ENCODE measurements at places on chromosomes 11 and 22.
A peak's percentile ranks its signal among the peaks of the same experiment; 100 is the strongest.

DNA sequence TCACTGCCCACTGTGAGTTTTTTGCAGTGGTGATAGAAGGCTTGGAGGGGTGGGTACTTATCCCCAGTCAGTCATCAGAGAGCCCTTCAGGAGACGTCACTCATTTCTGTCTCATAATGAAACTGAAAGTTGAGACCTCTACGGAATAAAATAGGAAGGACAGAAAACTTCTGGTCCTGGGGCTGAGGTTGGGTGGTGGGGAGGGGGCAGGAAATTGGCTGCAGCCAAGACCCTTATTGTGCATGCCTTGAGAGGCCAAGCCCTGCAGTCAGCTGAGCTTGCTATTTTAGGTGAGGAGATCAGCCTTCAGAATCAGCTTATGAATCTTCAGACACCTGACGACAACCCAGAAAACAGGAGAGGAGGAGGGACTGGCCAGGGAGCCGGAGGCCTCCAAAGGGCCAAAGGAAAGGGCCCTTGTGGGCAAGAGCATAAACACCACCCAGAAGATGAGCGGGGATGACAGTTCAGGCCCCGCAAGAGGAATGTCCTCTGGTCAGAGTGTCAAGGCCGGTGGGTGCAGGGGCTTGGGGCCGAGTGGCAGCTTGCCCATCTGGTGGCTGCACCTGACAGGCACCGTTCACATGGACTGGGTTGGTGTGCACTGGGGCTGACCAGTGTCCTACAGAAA is 17.9 kb upstream of the ADA2 start:
- peak overlapping the region; percentile 94 for H3K27ac ChIP-seq
- peaks cover 22% of the 10 kb centered on the region for H3K4me1 ChIP-seq
- no peaks in the 10 kb centered on the region for H3K36me3 ChIP-seq
- H3K4me3 ChIP-seq, result peak overlapping the region; percentile 72
- H3K27me3 ChIP-seq, result no peaks in the 10 kb centered on the region

DNA sequence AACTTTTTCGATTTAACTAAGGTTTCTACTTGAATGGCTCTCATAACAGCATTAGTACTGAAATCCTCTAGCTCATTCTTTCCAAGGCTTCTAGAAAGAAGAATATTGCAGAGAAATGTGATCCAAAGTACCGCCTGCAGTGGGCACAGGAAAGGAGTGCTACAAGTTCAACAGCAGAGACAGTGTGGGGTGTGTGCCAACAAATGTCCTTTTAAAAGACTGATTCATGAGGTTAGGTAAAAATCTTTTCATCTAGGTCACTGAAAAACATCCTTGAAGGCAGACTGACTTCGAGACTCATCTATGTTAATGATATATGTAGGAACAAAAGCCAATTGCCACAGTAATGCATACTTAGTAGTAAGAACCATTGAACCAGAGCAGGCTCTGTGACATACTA is 349.1 kb upstream of the PITPNB start:
- no peaks in the 10 kb centered on the region for H3K27me3 ChIP-seq
- DNase-seq, result no peak
- no peaks in the 10 kb centered on the region for H3K36me3 ChIP-seq
- H3K4me1 ChIP-seq, result no peaks in the 10 kb centered on the region

DNA sequence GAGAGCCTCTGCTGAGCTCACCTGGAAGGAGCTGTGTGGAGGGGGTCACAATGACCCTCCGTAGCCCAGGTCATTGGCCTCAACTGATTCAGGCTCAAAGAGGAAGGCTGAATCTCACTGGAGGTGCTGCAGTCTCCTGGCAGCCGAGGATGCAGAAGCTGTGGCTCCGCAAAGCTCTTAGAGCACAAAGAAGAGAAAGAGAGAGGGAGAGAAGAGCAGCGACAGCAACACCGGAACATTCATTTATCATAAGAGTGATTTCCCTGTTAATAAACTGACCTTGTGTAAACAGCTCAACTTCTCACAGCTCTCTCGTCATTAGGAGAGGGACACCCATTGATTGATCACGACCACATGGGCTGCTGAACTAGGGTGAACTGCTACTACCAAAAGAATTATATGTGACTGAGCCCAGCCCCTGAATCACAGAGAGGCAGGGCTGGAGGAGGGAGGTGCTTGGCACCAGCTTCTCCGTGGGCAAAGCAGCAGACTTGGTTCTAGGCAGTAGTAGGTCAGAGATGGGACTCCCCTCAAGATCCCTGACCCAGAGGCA is 281.7 kb downstream of the NXPE2 start:
- no peak overlapping the region for H3K4me3 ChIP-seq
- H3K27me3 ChIP-seq, result no peaks in the 10 kb centered on the region
- no peak for DNase-seq
- H3K36me3 ChIP-seq, result no peaks in the 10 kb centered on the region

DNA sequence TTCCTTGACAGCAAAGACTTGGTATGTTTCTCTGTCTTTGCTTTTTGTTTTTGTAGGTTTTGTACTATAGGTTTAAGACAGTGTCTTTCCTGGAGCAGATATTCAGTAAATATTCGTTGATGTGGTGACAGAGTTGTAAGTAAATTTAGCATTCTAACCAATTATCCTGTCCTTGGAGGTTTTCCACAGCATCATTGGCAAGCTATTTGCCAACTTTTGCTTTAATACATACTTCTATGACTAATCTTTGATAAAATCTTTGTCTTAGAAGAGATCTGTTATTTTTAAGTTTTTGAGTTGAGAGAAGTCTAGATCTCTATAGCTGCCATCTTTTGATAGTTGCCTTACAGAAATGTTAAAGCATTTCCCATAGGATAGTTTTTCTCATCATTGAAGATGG is 3.8 kb downstream of the USP47 start:
- no peak for DNase-seq
- H3K4me1 ChIP-seq, result peaks cover 31% of the 10 kb centered on the region
- no peaks in the 10 kb centered on the region for H3K27me3 ChIP-seq
- peaks cover 2% of the 10 kb centered on the region for H3K36me3 ChIP-seq
- peak overlapping the region; percentile 23 for H3K27ac ChIP-seq
- no peak overlapping the region for H3K4me3 ChIP-seq

DNA sequence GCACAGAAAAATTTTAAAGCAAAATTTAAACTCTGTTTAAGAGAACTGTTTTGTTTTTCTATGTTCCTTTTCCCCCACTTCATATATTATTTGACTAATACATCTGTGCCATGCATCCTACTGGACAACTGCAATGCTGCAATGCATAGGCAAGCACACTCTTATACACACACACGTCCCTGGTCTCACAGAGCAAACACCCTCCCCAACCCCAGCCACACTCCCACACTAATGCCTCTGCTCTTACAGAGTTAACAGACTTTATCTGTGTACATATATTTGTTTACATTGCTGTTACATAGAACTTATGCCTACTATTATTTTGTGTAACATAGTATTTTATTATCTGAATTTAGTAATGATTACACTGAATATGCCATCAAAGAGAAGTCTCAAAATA is 25.5 kb upstream of the CTSC start:
- H3K36me3 ChIP-seq, result peaks cover 9% of the 10 kb centered on the region
- no peak overlapping the region for H3K4me3 ChIP-seq
- no peaks in the 10 kb centered on the region for H3K27me3 ChIP-seq
- no peak overlapping the region for H3K27ac ChIP-seq

GRCh38 chr11:75502138-75502537 is 23.6 kb downstream of the GDPD5 start:
- DNase-seq, result no peak
- no peak overlapping the region for H3K27ac ChIP-seq
- no peaks in the 10 kb centered on the region for H3K36me3 ChIP-seq
- peaks cover 3% of the 10 kb centered on the region for H3K27me3 ChIP-seq
- H3K4me3 ChIP-seq, result no peak overlapping the region

- no peaks in the 10 kb centered on the region for H3K36me3 ChIP-seq
- H3K4me1 ChIP-seq, result peaks cover 24% of the 10 kb centered on the region
- DNase-seq, result no peak
- no peak overlapping the region for H3K27ac ChIP-seq
- H3K4me3 ChIP-seq, result no peak overlapping the region
Observed at GRCh38 chr11:94938095-94939055, 35.0 kb downstream of the CWC15 start.

DNA sequence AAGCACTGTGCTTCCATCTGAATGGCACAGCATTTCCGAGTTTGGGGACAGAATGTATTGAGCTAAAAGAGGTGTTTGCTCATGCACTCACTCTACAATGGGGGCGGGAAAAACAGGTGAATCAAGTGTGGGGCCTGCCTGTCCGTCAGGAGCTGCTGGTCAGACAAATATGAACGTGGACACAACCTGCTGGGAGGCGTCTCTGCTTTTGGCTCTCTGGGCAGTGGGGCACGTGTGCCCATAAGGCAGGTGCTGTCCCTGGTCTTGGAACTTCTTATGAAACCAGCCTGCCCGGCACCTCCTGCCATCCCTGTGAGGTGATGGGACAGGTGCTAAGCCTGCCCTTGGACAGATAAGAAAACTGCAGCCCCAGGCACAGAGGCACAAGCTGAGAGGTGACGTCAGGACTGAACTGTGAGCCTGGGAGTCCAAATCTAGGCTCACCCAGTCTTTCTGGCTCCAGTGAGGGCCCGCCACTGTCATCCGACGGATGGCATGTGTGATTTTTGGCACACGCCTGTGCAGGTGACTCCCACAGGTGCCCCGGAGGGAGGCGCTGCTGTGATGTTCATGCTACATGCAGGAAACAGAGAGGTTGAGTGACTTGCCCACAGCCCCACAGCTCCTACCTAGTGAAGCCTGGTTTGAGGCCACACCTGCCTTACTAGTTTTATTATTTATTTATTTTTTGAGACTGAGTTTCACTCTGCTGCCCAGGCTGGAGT is 51.6 kb downstream of the SMIM38 start:
- DNase-seq, result no peak
- H3K4me1 ChIP-seq, result no peaks in the 10 kb centered on the region
- H3K4me3 ChIP-seq, result no peak overlapping the region
- no peak overlapping the region for H3K27ac ChIP-seq
- H3K36me3 ChIP-seq, result no peaks in the 10 kb centered on the region
- H3K27me3 ChIP-seq, result peaks cover 9% of the 10 kb centered on the region

- peaks cover 54% of the 10 kb centered on the region for H3K4me1 ChIP-seq
- peaks cover 18% of the 10 kb centered on the region for H3K36me3 ChIP-seq
- H3K27ac ChIP-seq, result no peak overlapping the region
- H3K4me3 ChIP-seq, result no peak overlapping the region
- DNase-seq, result no peak
- peaks cover 3% of the 10 kb centered on the region for H3K27me3 ChIP-seq
Observed at GRCh38 chr11:13942378-13942777, 20.1 kb upstream of the SPON1 start.

DNA sequence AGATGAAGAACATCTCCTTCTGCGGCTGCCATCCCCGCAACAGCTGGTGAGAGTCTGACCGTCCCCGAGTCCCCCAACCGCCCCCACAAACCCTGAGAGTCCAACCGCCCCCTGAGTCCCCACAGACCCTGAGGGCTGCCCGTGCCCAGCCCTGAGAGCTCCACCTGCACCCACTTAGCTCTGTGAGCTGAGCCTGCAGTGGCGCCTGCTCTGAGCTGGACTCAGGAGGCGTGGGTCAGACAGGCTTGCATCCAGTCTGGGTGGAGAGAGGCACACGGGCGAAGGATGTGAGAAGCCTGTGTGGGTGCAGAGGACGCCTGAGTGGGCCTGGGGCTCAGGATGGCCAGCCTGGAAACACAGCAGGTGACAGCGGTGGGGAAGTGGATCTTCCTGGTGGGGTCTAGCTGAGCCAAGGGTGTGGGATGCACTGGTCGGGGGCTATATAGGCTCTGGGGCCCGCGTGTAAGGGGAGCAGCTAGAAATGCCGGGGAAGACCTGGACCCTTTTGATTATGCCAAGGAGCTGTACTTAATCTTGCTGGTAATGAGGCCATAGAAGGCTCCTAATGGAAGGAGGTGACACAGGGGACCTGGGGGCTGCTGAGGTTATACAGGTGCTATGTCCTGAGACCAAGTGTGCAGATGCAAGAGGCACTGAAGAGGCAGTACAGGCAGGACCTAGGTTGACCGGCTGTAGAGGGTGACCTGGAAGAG is 6.5 kb downstream of the MAPK8IP2 start:
- H3K4me1 ChIP-seq, result peaks cover 2% of the 10 kb centered on the region
- H3K27me3 ChIP-seq, result peaks cover 29% of the 10 kb centered on the region
- H3K4me3 ChIP-seq, result no peak overlapping the region

GRCh38 chr11:117421041-117421440 is 93.4 kb downstream of the CEP164 start:
- no peaks in the 10 kb centered on the region for H3K36me3 ChIP-seq
- no peak overlapping the region for H3K4me3 ChIP-seq
- H3K27ac ChIP-seq, result no peak overlapping the region
- H3K4me1 ChIP-seq, result no peaks in the 10 kb centered on the region
- no peaks in the 10 kb centered on the region for H3K27me3 ChIP-seq

DNA sequence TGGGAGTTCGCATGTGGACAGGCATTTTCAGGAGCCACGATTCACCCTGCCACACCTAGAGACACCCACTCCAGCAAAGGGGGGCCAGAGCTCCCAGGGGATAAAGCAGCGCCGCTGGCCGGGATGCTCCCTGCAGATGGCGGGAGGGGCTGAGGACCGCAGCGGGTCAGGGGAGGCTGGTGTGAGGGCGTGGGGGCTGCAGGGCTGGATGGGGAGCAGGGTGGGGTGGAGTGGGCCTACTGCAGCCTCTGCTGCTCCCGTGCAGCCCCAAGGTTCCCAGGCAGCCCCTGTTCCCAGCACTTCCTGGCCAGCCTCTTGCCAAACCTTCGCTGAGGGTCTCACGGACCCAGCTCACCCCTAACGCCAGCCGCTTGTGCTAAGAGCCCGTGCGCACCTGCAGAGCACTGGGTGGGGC is 13.0 kb downstream of the MUC5B start:
- H3K27ac ChIP-seq, result no peak overlapping the region
- no peaks in the 10 kb centered on the region for H3K36me3 ChIP-seq
- no peak for DNase-seq
- H3K4me1 ChIP-seq, result no peaks in the 10 kb centered on the region

DNA sequence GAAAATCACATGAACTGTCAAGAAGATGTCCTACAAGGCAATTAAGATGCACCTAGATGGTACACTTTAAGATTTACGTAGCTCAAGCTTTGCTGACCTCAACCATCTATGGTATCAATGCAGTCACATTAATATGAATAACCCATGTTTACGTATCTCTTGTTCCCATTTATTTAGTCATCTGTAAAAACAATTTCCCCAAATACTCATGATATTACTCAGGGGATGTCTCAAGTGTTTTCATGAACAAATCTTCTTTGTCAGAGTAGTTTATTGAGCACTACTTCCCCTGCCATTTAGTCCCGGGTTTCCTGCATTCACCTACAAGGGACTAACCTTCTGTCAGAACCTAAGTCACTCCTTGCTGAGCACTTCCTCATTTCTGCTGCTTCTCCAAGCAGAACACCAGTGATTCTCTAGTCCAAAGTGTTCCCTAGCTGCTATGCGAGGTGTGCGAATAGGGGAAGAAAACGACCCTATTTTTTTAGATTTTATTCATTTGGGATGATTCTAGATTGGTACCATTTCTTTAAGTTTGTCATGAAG is 554.3 kb upstream of the LRRC4C start:
- H3K27me3 ChIP-seq, result no peaks in the 10 kb centered on the region
- H3K27ac ChIP-seq, result no peak overlapping the region
- H3K36me3 ChIP-seq, result no peaks in the 10 kb centered on the region
- H3K4me1 ChIP-seq, result no peaks in the 10 kb centered on the region
- DNase-seq, result no peak

GRCh38 chr11:9528573-9529333 is 44.7 kb upstream of the WEE1 start:
- no peaks in the 10 kb centered on the region for H3K27me3 ChIP-seq
- no peak overlapping the region for H3K4me3 ChIP-seq
- H3K4me1 ChIP-seq, result no peaks in the 10 kb centered on the region
- H3K36me3 ChIP-seq, result peaks cover 17% of the 10 kb centered on the region
